Activated CD4-positive, alpha-beta T cell treated with anti-CD3 and anti-CD28 coated beads for 36 hours (primary cell): ENCODE measurements at places on chromosomes 5 and 9.

DNA sequence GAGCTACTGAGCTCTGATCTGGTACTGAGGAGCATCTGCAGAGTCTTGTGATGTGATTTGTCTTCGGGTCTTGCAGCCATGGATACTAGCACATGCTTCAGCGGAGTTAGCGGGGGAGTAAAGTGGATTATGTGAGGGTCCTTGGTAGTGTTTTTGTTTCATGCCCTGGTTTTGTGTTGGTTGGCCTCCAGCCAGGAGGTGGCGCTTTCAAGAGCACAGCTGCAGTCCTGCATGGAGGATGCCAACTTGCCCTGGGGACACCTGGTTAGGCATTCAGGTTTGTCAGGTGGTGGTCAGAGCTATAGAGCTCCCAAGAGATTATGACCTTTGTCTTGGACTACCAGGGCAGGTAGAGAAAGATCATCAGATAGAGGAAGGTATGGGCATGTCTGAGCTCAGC is 185.8 kb upstream of the CDH6 start:
- DNase-seq, result no peak

DNA sequence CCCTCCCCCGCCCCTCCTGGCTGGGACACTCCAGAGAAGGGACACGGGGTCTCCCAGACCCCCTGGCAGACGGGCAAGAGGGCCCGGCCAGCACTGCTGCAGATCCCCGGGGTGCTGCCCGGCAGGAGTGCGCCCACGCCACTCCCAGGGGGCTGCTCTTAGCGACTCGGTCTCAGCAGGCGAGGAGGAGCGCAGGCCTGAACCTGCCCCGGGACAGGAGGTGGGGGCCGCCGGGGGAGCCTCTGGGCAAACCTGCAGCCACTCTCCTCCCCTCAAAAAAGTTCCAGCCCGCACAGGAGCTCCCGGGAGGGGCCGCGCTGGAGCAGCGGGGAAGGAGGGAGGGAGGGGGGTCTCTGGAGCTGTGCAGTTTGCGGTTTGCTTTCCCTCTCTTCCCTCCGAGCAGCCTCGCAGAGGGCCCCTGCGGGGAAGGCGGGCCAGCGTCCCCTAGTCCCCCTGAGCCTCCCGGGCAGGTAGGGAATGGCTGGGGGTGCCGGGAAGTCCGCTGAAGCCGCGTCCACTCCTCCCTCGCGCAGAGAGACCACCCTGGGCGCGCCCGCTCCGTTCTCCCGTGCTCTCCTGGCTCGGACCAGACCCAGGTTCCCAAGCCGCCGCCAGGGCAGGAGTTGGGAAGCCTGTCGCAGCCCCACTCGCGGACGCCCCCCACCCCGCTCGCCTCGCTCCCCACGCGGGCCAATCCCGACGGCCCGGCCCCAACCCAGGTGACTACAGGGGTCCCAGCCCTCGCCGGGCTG is 44.2 kb downstream of the NACC2 start:
- no peak for DNase-seq

DNA sequence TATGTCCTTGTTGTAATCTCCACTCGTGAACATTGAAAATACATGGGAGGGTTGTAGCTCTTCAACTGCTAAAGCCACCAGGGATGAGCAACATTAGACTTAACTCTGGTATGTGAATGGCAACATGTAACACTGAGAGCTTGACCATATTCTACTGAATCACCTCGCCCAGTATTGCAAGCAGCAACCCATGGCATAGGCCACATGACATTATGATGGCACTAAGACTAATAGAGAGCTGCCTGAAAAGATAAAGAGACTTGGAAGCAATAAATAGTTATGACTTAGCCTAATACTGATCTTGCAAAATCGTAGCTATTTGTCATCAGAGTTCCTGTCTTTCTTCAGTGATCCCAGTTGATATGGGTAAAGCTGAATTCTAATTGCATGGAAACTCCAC is 108.4 kb upstream of the NREP start:
- no peak for DNase-seq

GRCh38 chr5:43039471-43040286 is 440 bp downstream of the ANXA2R start:
- peak; percentile 82 for DNase-seq

- no peak for DNase-seq
Measured at GRCh38 chr5:42641336-42642005, 115.1 kb upstream of the CCDC152 start.

GRCh38 chr9:123281659-123282350 is 13.4 kb upstream of the STRBP start:
- no peak for DNase-seq

DNA sequence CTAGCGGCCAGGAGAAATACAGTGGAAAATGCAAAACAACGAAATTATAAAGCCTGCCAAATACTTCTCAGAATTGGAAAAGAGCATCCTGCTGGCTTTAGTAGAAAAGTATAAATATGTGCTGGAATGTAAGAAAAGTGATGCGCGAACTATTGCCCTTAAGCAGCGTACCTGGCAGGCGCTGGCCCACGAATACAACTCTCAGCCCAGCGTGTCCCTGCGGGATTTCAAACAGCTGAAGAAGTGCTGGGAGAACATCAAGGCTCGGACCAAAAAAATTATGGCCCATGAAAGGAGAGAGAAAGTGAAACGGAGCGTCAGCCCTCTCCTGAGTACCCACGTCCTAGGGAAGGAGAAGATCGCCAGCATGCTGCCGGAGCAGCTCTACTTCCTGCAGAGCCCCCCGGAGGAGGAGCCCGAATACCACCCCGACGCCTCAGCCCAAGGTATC is 15.0 kb downstream of the MSANTD3 start:
- DNase-seq, result no peak

GRCh38 chr9:126301196-126301595 is 25.4 kb upstream of the MVB12B start:
- no peak for DNase-seq

DNA sequence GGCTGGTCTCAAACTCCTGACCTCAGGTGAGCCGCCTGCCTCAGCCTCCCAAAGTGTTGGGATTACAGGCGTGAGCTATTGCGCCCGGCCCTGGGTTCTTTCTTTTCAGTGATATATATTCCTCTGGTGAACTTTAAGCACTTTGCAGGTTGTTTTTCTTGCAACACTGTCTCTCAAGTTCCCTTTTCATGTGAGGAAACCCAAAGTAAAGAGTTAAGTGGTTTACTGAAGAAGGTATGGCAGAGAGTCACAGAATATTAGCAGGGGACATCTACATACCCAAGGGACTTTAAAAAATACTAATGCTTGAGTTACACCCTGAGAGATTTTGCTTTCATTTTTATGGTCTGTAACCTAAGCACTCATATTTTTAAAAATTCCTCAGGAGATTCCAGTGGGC is 6.7 kb upstream of the GAPT start:
- DNase-seq, result no peak

DNA sequence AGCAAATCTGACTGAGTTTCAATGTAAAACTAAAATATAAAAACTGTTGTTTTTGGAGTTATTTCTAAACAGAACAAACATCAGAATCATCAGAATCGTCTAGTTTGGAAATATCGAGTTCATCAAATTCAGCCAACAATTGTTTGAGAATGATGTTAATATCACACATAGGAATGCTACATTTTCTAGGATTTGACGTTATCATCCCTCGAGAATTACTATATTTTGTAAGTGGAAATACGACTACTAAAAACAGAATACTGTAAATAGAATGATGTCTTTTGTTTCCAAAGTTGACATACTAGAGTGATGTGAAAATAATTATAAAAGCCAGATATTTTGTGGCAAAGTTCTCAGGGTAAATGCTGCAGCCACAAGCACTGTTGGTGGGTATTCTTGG is 805.9 kb downstream of the TLE1 start:
- DNase-seq, result no peak

DNA sequence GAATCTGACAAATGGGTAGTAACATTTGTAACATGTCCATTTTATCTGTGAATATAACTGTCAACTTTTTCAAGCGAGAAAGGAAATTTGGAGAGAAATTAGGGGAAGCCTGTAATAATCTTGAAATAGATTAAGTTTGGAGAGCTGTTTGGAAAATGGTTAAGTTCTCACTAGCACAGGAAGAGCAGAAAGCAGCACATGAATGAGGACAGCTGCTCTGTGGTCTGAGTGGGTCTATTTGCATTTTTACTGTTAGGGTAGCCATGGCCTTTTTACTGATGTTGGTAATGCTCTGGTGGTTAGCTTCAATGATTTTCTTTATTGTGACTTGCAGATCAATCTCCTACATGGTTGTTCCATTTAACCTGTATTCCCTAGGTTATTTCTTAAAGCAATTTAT is 144.5 kb upstream of the GDNF start:
- no peak for DNase-seq

DNA sequence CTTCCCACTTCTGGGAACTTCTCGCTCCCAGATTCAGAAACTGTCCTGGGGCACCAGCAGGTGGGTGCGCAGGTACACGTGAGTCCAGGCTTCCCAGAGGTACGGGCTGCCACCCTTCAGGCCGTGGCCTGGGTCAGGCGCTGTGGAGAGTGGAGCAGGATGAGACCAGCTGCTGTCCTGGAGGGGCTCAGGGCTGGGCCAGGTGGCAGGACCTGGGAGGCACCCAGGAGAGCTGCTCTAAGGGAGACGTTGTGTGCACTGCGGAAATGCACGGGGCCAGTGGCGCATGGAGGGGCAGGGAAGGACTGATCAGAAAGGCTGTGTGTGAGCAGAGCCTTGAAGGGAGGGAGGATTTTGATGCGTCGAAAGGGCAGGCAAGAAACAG is 135.1 kb upstream of the PHYKPL start:
- no peak for DNase-seq

DNA sequence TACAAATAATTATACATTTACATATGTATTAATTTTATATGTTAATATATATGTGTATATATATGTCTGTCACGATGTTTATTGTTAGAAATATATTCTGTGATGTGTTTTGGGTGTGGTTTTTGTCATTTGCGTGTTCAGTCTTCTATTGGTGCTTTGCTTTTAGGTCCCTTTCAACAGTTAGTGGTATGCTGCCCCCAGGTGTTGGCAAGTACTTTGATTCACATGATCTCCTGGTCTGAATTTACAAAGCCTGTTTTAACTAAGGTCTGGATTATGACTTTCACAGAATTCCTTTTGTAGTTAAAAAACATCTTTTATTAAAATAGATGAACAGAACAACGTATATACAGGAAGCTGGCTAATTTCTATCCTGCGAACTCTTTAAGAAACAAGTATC is 271.5 kb downstream of the CCDC171 start:
- no peak for DNase-seq

GRCh38 chr9:87276327-87276841 is 221.3 kb upstream of the DAPK1 start:
- no peak for DNase-seq

DNA sequence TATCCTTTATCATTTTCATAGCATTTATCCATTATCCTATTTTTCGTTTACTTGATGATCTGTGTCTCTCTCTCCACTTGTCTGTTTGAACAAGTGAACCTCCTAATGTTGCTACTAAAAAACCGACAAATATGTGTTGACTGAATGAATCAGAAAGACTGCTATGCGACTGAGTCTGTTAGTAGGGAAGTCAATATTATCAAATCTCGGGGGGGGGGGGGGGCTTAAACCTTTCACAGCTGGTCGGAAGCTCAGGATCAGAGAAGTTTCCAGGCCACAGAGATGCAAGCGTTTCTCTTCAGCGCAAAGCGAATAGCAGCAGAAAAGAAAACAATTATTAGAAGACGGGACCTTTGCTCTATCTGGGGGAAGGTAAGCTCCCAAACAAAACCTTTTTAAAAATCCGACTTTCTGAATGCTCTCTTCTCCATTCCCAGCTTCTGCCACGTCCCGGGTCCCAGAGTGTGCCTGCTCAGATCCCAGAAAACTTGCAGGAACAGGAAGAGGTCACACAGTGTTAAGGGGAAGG is 412 bp downstream of the RIOK2 start:
- DNase-seq, result no peak

- no peak for DNase-seq
Measured at GRCh38 chr9:38294220-38294960, 98.1 kb upstream of the ALDH1B1 start.

DNA sequence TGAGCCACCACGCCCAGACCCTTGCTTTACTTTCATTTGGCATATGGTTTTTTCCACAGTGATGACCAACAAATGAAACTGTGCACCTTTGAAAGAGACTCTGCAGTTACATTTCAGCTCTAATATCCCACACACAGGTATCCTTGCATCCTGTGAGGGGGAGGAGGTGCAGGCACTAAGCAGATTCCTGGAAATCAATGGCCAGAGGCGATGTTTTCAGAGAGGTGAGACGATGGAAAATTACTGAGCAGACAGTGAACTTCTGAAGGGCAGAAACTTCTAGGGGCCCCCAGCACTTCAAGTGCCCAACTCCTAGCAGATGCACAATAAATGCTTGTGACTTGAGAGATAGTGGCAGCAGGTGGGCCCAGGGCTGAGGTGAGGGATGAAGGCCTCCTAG is 29.8 kb upstream of the GNE start:
- no peak for DNase-seq

- no peak for DNase-seq
Measured at GRCh38 chr5:104213216-104213615, 650.6 kb upstream of the NUDT12 start.

DNA sequence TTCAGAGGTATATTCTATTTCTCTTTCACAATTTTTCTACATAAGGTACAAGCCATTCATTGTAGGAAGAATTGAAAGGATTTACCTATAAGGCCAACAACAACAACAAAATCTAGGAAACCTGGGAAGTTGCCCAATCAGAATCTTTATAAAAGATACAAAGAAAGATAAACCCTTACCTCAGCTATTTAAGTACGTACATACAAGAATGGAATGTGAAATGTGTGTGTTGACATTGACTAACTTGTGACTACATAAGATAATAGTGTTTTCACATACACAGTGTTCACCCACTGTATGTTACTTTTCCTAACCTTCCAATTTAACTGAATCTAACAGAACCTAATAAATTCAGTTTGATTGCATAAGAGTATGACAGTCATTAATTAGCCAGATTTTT is 154.1 kb downstream of the ADAMTS6 start:
- DNase-seq, result no peak
